SK-MEL-5 (cell line): ENCODE measurements at places on chromosomes 13 and 19.

DNA sequence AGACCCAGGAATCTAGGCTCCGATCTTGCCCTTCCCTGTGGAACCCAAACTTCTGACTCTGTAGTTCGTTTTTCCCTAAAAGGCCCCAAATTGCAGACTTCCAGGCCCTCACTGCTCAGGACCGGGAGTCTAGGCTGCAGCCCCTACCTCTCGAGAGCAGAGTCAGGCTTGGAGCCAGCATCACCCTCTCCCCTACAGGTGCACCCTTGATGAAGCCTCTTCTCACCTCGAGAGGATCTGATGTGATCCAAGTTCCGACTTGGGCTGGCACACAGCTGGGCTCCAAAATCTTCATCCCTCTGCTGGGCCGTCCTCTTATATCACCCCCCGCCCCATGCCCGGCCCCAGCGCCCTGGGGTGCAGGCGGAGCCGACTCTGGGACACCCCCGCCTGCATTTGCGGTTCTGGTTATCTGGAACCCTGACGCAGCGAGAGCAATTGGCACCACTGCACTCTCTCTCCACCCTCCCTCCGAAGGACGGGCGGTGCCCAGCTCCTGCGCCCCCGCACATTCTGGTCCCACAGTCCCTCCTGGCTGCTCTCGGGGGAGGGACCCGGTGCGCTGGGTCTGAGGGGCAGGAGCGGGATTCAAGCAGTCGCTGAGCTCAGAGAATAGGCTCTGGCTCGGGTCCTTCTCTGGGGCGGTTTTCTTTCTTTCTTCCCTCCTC, at the start of gene KLK7:
Gene KLK7 (minus strand): TSS at position 293 of the 668 bp plus-strand sequence. CDS start 1,518 bp downstream, outside the sequence.
- no peak for DNase-seq

DNA sequence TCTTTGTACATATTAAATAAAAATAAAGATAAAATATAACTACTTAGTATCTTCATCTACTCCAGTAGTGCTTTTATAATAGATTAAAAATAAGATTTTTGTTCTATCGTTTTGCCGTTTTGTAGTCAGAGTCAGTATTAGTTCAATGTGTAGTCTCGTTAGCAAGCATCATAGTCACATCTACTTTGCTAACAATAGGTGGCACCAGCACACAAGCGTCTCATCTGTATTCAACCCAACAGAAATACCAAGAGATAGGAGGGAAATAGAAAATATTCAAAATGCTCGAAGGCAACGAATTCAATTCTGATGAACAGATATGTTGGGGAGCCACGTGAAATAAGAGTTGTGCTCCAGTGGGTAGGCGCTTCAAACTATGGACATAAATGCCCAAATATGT, 21.4 kb upstream of the MICU2 start:
- DNase-seq, result peak; percentile 67

DNA sequence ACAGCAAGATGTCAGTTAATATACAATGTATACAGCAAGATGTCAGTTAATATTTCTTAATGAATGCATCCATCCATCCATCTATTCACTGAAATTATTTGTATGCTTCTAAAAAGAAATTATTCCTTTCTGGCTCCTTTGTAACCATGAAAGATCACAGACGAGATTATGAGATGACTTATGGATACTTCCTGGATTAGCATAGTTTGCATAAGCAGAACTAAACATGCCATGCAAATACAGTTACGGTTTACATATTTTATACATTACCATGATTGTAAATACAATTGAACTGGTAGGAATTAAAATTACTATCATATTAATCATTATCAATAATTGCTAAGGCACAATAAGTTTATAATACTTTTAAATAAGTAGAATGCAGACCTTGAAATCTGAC, 32.7 kb downstream of the NALCN start:
- DNase-seq, result no peak

- no peak for DNase-seq
Observed at GRCh38 chr19:33905473-33905936, 108.8 kb downstream of the KCTD15 start.

DNA sequence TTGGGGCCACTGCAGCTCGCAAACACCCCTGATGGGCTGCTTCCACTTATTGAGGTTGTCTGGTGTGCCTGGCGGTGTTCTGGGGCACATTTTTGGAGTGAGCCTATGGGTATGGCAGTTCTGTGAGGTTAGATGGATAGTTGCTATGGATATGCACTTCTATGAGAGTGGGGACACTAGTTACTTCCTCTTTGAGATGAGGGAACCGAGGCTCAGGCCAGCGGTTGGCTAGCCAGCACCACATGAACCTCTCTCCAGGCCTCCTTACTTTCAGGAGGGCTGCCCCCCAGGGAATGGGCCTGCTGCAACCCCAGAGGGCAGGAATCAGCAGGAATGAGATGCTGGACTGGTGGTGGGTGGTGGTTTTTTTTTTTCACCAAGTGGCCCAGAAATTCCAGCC, 13.5 kb upstream of the PRR19 start:
- no peak for DNase-seq

DNA sequence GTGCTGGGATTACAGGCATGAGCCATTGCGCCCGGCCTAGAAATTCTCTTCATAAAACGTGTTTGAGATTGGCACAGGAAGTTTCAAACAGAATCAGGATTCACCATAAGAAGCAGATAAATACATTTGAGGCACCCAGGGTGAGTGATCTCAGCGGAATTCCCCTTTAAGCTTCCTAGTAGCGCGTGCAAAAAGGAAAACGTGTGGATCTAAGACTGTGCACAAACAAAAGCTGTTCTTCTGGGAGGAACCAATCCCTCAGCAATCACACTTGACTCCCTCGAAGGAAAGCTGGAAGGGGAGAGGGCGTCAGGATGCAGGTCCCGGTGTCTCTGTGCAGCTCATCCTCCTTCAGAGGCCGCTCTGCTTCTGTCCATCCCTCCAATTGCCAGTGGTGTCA, 15.5 kb downstream of the MCF2L start:
- DNase-seq, result no peak

DNA sequence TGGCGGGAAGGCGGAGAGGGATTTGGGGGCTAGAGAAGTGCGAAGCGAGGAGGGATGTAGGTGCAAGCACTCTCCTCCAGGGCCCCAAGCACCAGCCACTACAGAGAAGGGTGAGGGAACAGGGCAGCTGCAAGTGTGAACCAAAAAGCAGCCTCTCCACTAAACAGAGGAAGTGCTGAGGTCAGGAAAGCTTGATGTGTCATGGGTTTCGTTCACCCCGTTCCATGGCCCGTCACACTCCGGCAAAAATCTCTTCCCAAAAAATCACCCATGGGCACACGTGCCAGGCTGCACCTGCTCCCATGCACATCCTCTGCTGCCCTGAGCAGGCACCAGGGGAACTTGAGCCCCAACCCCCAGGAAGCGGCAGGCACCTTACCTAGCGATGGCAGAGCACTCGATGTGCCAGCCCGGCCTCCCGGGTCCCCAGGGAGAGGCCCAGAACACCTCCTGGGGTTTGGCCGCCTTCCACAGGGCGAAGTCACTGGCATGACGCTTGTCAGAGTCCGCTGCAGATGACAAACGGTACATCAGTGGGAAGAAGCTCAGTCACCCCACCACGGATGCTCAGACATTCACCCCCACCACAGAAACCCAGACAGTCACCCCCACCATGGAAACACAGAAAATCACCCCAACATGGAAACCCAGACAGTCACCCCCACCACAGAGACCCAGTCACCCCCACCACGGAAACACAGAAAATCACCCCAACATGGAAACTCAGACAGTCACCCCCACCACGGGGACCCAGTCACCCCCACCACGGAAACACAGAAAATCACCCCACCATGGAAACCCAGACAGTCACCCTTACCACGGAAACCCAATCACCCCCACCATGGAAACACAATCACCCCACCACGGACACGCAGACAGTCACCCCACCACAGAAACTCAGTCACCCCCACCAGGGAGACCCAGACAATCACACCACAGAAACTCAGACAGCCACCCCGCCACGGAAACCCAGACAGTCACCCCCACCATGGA, 29.0 kb downstream of the CARS2 start:
- DNase-seq, result no peak

DNA sequence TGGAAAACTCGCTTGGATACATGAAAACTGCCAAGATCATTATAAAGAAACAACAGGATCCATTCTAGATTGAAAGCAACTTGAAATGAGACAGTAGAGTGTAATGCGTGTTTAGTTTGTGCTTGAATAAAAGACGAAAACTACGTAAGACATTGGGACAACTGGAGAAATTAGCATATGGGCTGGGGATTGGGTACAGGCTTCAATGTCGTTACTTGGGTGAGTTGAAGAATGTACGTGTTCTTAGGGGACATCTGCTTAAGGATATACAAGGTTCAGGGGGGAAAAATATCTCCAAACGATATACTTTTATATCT, 471 bp upstream of the ERVK3-1 start:
- DNase-seq, result no peak

- DNase-seq, result no peak
Observed at GRCh38 chr19:3879656-3880055, 829 bp upstream of the ATCAY start.

DNA sequence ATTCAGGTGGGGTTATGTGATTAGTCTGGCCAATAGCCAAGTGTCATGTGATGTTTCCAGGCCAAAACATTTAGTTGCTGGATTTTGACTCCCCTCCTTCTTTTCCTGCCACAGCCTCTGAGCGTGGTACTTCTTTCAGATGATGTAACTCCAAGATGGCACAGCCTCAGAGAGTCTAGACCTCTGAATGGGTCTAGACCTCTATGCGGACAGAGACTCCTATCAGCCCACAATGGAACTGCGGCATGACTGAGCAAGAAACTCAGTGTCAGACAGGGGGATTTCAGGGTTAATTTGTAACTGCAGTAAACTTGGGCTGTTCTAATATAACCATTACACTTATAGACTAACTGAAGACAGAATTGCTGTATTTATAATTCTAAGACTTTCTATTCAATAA, 42.6 kb upstream of the ZDHHC20 start:
- peak; percentile 32 for DNase-seq

GRCh38 chr19:44809577-44810233, 802 bp downstream of the BCAM start:
- no peak for DNase-seq

DNA sequence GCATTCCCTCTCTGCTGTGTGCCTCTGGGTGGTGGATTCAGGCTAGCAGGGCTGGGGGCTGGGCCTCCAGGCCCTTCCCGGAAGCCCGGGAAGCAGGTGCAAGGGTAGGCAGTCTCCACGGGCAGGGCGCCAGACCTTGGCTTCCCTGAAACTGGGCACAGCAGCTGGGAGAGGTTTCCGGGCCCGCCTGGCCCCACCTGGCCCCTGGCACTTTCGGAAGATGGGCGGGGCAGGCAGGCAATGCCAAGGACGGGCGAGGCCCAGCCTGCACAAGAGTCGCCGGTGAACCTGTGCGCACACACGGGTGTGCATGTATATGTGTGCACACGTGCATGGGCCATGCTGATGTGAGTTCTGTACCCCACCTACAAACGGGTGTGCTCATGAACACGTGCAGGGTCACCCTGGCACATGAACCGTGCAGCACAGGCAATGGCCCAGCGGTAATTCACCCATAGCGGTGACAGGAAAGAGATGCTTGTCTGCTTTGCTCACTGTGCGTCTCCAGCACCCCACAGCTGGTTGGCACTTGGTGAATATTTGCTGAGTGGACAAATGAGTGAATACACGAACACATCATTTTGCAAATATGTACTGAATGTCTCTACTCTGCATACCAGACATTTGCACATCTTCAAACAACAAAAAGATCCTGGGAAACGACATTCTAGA, 15.3 kb downstream of the GADD45B start:
- DNase-seq, result no peak

- DNase-seq, result no peak
Observed at GRCh38 chr19:23993440-23993839, 78.8 kb downstream of the ZNF726 start.

DNA sequence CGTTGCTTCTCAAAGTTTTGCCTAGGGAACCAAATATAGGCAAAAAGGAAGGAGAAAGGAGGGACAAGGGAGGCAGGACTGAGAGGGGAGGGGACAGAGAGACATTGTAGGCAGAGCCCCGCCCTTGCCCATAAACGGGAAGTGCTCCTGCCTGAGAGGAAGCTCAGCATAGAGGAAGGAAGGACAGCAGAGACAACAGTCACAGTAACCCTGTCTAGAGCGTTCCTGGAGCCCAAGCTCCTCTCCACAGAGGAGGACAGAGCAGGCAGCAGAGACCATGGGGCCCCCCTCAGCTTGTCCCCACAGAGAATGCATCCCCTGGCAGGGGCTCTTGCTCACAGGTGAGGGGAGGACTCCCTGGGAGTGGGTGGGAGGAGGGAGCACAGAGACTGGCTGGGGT, at the start of gene CEACAM21:
Gene CEACAM21 (plus strand): TSS at position 169 of the 400 bp plus-strand sequence. CDS start 109 bp downstream, at position 278.
- DNase-seq, result peak; percentile 8

DNA sequence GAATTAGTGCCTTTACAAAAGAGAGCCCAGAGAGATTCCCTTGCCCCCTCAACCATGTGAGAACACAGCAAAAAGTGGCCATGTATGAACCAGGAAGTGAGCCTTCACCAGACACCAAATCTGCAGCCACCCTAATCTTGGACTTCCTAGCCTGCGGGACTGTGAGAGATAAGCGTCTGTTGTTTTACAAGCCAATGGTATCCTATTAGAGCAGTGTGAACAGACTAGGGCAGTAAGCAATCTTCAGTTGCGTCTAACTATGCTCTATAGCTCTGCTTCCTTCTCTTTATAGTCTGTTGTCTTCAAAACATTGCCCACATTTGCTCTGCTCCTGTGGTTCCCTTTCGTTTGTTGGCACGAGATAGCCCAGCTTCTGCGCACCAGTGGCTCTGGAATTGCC, 109.5 kb upstream of the FNDC3A start:
- DNase-seq, result no peak

DNA sequence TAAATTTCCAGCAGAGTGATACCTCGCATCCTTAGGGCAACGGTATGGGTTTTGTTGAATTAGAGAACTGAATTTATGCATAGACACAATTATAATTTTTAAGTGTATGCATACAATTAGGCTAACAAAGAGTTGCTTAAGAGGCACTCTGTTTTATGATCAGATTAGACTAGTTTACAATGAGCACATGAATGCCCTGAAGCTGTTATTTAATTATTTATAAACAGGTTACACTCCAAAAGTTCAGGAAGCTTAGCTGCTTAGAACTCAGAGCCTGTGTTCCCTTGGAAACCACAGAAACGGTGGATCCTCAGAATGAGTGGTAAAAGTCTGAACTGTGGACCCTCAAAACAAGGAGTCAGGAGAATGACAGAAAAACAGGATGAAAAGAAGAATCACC, 72.5 kb upstream of the FBXL3 start:
- no peak for DNase-seq

- no peak for DNase-seq
Observed at GRCh38 chr13:44906230-44906629, 83.0 kb downstream of the NUFIP1 start.

- DNase-seq, result no peak
Observed at GRCh38 chr19:43478323-43478722, 12.9 kb upstream of the LYPD3 start.

DNA sequence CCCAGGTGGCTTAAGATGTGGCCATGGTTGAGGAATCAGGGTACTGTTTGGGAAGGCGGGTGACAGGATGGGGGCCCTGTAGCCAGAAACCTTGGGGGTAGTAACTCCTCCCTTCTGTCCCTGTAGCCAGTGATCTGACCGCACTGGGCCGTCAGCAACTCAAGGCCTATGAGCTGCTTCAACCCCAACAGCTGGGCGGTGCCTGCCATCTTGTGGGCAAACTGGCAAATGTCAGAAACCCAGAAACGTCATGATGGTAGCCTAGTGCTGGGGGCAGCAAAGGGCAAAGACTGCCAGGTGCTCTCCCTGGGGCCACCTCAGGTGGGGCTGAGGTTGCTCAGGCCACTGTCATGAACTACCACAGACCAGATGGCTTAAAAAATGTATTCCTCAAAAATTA, 3.5 kb downstream of the COPE start:
- DNase-seq, result peak; percentile 73
